ENCODE measurements at places on chromosomes 3 and 15. TPM values are rescaled to one million over a fixed set of nuclear protein-coding genes. Genes with fewer than 3 reads are reported as not detected.

DNA sequence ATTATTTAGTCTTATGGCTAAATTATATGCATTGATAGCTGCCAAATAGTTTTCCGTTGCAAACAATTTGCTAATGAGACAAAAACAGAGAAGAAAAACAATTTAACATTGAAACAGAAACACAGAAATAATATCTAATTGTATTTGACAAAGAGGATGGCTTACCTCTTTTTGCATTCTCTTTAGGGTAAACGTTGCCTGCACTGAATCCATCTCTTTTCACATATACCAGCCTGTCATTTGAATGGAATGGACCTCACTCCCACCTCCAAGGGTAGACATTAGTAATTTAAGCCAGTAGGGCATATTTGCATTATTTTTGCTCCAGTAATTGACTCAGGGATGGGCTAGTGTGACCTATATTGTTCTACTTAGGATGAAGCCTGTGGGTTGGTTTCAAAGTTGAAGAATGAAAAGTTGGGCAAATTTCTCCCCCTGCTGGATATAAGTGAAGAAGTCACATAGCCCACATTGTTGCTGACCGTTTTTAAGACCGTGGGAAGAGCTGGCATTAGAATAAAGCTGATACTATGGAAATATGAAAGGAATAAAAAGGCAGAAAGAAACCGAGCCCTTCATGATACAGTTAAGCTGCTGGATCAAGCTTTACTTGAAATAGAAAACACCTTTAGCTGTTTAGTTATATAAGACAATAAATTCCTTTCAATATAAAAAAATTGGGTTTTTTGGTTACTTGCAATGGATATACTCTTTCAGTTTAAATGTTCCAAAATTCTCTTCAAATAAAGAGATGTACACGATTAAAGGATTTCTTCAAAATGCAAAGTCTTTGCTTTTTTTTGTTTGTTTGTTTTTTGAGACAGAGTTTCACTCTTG is 26.9 kb downstream of the PIERCE2 start:
- peak; percentile 79 for DNase-seq

- no peak for DNase-seq
These were observed 26.6 kb upstream of the ACAN start for GRCh38 chr15:88776646-88777045.

DNA sequence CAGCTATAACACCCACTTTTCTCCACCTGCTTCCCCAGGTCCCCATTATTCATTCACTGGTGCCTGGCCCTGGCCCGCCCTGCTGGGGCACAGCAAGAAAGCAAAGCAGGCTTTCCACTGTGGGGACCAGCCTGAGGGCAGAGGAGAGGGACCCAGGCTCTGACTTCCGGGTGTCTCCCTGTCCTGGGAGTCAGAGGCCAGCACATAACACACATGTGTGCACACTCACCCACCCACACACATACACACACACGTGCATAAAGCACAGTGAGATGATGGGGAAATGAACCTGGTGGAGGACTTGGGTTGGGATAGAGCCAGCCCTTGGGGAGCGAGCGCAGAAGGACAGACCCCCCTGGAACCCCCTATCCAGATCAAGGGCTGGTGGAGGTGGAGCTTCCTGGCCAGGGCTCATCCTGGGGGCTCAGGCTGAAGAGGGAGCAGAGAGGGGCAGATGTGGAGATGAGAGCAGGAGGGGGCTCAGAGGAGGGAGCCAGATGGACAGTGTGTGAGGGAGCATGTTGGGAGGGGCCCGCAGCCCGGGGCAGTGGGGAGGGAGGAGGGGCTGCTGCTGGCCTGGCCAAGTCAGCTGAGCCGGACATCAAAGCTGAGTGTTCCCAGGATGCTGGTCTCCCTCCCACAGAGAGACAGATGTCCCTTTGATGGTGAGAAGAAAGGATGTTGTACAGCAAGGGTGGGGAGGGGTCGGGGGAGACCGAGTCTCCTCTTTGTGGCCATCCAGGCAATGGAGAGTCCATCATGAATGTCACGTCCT is 78.2 kb downstream of the LINGO1 start:
- no peak for DNase-seq

Gene HTR3E
- total RNA-seq = not detected

GRCh38 chr3:101853982-101854381 is 4.7 kb downstream of the NFKBIZ start:
- DNase-seq = peak; percentile 62

GRCh38 chr3:183540501-183541234 is 14.8 kb downstream of the KLHL6 start:
- no peak for DNase-seq

DNA sequence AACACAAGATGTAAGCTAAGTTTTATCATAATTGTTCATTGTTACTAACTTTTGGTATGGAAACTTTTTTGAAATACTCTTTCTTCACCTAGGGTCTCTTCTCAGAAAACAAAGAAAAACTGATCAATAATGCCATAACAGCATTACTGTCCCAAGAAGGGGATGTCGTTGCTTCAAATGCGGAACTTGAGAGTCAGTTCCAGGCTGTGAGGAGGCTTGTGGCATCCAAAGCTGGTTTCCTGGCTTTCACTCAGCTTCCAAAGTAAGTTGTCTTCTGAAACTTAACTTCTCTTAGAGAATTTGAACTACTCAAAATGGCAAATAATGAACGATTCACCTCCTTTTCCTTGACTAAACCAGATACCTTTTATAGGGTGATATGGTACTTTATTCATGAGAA is 39.3 kb downstream of the DNAJC13 start:
- no peak for DNase-seq

DNA sequence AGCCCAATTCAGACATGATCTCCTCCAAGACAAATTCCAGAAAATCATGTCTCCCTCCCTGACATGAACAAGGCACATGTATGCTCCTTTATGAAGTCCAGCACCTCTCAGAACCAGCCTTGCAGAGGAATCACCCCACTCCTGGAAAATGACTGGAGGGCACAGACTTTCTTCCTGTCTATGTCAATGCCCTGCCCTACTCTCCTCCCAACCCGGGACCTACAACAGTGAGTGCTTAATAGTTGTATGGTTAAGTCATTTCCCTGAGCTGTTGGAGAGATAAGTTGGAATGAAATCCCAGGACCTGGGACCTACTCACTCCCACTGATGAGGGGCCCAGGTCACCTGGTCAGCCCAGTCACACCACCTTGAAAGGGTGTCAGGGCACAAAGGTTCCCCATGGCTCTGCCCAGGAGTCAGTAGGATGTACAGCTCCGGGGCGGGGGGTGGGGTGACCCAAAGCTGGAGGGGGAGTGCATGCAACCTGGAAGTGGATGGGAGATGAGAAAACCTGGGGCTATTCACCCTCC is 80.1 kb upstream of the HERC1 start:
- no peak for DNase-seq

Gene PAQR9
- not detected for total RNA-seq

GRCh38 chr3:127165036-127165435 is 27.9 kb upstream of the PRR23E start:
- DNase-seq = no peak

DNA sequence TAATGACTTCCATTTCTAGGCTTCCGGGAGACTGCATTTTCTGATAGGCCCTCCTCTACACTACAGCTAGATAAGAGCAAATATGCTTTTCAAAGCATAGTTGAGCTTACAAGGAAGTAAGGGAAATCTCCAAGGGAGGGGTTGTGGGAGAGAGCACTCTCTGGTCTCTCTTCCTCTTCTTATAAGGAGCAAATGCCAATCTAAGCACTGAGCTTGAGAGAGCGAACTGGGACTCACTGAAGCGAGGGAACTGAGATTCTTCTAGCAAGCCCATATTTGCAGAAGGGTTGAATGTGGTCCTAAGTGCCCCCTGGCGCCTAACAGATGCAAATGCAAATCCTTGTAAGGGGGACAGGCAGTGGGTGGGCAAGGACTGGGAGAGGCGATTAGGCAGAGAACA is 164.8 kb downstream of the ERC2 start:
- peak; percentile 20 for DNase-seq

- no peak for DNase-seq
These were observed 3.9 kb downstream of the LYSMD4 start for GRCh38 chr15:99729327-99729726.

DNA sequence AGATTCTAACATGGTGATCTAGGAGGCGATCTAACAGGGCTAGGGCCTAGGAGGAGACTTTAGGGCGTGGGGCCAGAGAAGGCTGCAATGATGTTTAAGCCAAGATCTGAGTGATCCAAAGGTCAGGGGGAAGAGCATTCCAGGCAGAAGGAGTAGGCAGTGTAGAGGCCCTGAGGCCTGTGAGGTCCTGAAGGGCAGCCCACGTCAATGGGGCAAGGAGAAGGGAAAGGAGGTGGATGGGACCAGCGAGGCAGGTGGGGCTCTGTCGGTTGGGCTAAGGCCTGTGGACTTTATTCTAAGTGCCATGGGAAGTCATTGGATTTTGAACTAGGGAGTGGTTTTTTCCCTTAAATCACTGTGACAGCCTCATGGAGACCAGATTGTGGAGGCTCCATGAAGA is 10.2 kb upstream of the DNAH1 start:
- DNase-seq = no peak

Gene ZKSCAN7
- not detected for total RNA-seq

Gene MED12L
- total RNA-seq = not detected

GRCh38 chr15:48175126-48175525 is 3.0 kb downstream of the MYEF2 start:
- no peak for DNase-seq

DNA sequence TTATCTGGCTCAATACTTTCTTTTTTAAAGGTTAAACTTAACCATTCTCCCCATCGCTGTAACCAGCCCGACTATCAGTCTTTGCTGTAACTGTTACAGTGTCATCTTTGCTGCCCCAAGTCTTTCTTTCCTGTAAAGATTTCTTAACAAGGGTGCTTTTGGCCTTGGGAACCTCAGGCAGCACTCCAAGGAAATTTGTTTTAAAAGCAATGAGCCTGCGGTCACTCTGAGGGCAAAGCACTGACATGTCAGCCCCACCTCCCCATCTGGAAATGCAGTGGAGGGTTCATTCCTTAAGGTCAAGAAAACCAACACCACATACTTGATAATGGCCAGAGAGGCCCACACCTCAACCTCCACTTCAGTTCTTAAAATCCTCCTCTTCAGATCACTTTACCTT is 3.2 kb downstream of the TRANK1 start:
- no peak for DNase-seq

DNA sequence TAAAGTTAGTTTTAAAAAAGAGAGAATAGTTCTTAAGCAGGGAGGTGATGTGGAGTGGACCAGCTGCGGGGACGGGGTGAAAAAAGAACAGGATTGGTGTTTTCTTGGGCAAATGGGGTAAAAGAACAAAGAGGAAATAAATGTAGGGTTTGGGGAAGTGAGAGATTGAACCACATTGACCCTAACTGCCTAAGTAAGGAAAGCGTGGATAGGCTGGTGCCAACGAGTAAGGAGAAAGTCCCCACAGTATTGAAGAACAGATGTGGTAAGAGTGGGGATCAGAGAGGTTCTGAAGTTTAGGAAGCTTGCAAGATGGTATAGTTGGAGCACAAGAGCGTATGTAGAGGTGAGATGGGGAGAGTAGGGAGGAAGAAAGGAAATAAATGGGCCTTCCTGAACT is 17.0 kb downstream of the IREB2 start:
- no peak for DNase-seq

GRCh38 chr3:125043599-125044151 is 12.1 kb downstream of the HEG1 start:
- no peak for DNase-seq

DNA sequence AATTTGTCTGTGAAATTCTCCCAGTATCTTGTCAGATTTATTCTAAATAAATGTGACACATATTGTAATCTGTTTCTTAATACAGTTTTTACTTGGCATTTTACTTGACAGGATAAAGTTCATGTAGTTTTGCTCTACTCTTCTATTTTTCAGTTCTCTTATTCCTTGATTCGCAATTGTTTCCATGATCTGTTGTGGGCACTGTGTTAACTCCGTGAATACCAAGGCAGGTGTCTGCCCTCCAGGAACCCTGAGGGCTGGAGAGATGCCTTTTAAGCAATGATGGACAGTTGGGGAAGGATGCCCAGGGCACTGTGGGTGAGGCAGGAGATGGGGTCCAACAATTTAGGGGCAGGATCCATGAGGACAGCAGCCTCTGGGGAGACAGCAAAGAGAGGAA is 3.1 kb downstream of the CLDN11 start:
- DNase-seq = no peak

GRCh38 chr3:37955918-37956707 is 34.5 kb upstream of the VILL start:
- no peak for DNase-seq

DNA sequence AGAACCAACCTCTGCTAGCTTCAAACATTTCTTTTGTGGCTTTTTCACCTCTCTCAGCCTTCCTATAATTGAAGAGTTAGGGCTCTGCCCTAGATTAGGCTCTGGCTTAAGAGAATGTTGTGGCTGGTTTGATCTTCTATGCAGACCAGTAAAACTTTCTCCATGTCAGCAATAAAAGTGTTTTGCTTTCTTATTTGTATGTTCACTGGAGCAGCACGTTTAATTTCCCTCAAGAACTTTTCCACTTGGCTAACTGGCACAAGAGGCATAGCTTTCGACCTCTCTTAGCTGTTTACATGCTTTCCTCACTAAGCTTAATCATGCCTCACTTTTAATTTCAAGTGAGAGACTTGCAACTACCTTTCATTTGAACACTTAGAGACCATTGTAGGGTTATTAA is 964.7 kb downstream of the ROBO2 start:
- DNase-seq = no peak

DNA sequence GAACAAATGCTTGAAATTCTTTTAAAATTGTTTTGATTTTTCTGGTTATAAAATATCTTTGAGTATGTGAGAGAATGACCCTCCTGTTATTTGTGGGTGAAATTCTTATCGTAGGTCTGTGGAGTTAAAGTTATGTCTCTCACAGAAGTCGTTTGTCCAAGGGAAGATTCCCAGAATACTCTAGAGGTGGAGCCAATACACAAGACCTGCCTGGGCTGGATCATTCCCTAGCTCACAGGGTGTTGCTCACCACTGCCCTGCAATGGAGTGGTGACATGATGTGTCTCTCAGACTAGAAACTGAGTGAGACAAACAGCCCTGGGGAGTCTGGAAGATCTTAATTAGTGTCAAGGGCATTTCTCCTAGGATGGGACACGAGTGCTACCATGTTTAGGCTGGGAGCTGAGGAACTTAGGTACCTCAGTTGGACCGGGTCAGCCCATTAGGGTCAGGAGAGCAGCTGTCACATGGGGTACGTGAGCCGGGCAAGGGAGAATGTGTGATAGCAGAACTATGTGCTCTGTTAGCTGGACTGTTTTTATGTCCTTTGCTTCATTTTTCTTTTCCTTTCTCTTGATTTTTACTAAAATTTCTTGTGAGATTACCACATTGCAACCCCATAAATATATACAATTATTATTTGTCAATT is 53.6 kb upstream of the MYO5C start:
- no peak for DNase-seq

Gene PCOLCE2
- total RNA-seq = 6.2 TPM

Gene GOLGA6D
- total RNA-seq = 0.15 TPM

Gene CSNK1G1
- total RNA-seq = 11.8 TPM

GRCh38 chr15:74793135-74794028 is 11.5 kb downstream of the CSK start:
- no peak for DNase-seq

- DNase-seq = no peak
These were observed 243.4 kb downstream of the WNT5A start for GRCh38 chr3:55243678-55244077.

Gene BOC
- total RNA-seq = not detected

Gene GOLGA8B
- 18.1 TPM for total RNA-seq

GRCh38 chr3:171056528-171056927 is 30.0 kb upstream of the SLC2A2 start:
- DNase-seq = peak; percentile 23

GRCh38 chr15:33737687-33738601 is 230.4 kb upstream of the CHRM5 start:
- DNase-seq = peak; percentile 65

GRCh38 chr3:155232605-155233004 is 60.9 kb downstream of the STRIT1 start:
- peak; percentile 60 for DNase-seq

GRCh38 chr3:65005486-65005885 is 317.7 kb upstream of the ADAMTS9 start:
- no peak for DNase-seq

Gene UNC13C
- not detected for total RNA-seq

Measured in HT-29 (cell line).